ENCODE measurements at places on chromosomes 16 and 17. TPM values are rescaled to one million over a fixed set of nuclear protein-coding genes. Genes with fewer than 3 reads are reported as not detected.

Gene KRT35
- not detected for total RNA-seq

Gene SLC35G6
- not detected for total RNA-seq

Gene KRTAP9-2
- total RNA-seq, result not detected

Gene ACSM2A
- total RNA-seq, result not detected

Gene IRX5
- total RNA-seq, result 0.16 TPM

Gene APOH
- total RNA-seq, result 0.47 TPM

Gene CDH15
- 0.16 TPM for total RNA-seq

Gene PABPN1L
- total RNA-seq, result not detected

Gene KRTAP2-2
- not detected for total RNA-seq

Gene SLC5A11
- not detected for total RNA-seq

Gene ITGB3
- total RNA-seq, result 2.2 TPM

Gene KRT33A
- not detected for total RNA-seq

Gene POLR3E
- total RNA-seq, result 45.4 TPM

Gene DNAH9
- 2.3 TPM for total RNA-seq

Gene TMEM132E
- total RNA-seq, result 0.78 TPM

Gene MT1A
- not detected for total RNA-seq

Gene CCL23
- total RNA-seq, result not detected

Gene TMEM238L
- total RNA-seq, result not detected

Gene FAM234A
- 20.7 TPM for total RNA-seq

Gene MRTFB
- total RNA-seq, result 36.3 TPM

Gene PDILT
- not detected for total RNA-seq

Gene BIRC5
- 7.3 TPM for total RNA-seq

Gene NACA2
- not detected for total RNA-seq

Gene PRKCA
- 29.9 TPM for total RNA-seq

Gene ZNF768
- total RNA-seq, result 28.4 TPM

Gene FBXW10
- total RNA-seq, result 0.47 TPM

Gene CLDN9
- total RNA-seq, result not detected

Gene DHODH
- 3.9 TPM for total RNA-seq

Gene PLA2G15
- 17.3 TPM for total RNA-seq

Gene PYY
- total RNA-seq, result not detected

Gene ANKFN1
- total RNA-seq, result 4.4 TPM

Gene SLC5A10
- not detected for total RNA-seq
